ENCODE measurements at places on chromosomes 11 and 22. TPM values are rescaled to one million over a fixed set of nuclear protein-coding genes. Genes with fewer than 3 reads are reported as not detected.

DNA sequence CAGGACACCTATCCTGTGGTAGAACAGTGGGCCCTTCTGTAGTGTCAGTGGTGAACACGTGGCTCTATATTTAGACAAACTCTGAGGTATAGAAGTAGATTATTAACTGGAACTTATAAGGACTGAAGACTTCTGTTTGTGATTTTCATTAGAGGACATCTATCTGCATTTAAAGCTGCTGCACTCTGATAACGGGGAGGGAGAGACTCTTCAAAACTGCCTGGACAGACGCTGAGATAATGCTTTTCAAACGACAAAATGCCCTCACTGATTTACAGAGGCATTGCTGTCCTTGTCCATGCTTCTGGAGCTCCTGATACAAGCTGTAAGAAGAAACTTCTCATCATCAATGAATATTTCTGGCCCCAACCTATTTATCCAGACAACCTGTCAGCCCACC lies 425.2 kb downstream of the OPCML start:
- no peak for DNase-seq

DNA sequence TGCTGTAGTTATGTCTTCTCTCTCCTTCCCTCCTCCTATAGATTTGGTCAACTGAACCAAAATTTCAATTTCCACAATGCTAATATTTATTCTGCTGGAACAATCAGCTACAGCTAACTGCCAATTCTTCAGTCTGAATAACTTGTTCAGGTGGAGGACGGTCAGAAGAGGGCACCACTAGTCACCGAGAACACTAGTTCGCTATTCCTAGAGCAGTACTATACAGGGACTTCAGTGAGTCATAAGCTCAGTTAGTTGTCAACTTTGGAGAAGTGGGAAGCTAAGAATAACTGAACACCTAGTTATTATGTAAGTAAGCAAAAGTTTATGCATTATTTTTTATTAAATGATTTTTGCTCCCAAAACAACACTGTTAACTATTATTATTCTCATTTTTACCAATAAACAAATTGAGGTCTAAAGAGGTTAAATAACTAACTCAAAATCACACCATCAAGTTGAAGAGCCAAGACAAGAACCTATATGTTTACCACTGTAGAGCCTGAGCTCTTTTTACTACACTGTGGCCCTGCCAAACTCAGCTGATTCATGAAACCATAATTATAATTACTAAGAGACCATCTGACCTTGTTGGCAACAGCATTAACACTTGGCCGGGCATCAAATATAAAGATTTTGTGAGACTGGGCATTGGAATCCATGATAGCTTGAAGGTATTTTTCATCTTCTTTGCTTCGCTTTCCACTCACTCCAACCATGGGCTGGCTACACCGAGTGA lies 59.0 kb downstream of the CEP57 start:
- peak; percentile 66 for DNase-seq

MOB2 gene
- 28.3 TPM for polyA plus RNA-seq

GRCh38 chr11:61749591-61750217 lies 2.7 kb upstream of the MYRF start:
- DNase-seq: no peak

CHADL gene
- polyA plus RNA-seq: 0.54 TPM

GRCh38 chr11:43758927-43759326 lies 78.4 kb downstream of the HSD17B12 start:
- DNase-seq: no peak

TMEM121B gene
- 0.28 TPM for polyA plus RNA-seq

GRCh38 chr11:73939096-73939495 lies 11.7 kb upstream of the DNAJB13 start:
- DNase-seq: no peak

- no peak for DNase-seq
Measured at GRCh38 chr11:8386134-8386864, 122.6 kb upstream of the LMO1 start.

FOLR3 gene
- polyA plus RNA-seq: 0.12 TPM
